ENCODE measurements at places on chromosomes 6 and 20. TPM values are rescaled to one million over a fixed set of nuclear protein-coding genes. Genes with fewer than 3 reads are reported as not detected.

GRCh38 chr6:81939766-81940165, 187.3 kb upstream of the TENT5A start:
- DNase-seq, result no peak

DNA sequence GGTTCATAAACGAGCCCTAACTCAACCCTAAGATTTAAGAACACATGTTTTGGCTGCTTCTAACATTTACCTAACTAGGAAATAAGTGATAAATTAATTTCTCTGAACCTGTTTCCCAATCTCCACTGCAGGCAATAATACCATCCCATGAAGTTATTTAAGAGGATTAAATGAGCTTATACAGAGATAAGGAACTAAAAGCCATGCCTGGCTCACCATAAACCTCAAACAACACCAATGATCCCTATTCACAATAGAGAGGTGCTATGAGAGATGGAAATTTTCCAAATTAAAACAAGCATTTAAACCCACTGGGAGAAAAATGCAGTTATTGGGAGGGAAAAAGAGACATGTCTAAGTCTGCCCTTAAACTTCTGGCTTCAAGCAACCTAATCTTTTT, 33.9 kb upstream of the KLHL31 start:
- no peak for DNase-seq

GRCh38 chr6:150967910-150968309, 102.4 kb downstream of the MTHFD1L start:
- DNase-seq, result no peak

RALY gene
- 131 TPM for polyA plus RNA-seq

SIRPB1 gene
- polyA plus RNA-seq, result 1.2 TPM

DNA sequence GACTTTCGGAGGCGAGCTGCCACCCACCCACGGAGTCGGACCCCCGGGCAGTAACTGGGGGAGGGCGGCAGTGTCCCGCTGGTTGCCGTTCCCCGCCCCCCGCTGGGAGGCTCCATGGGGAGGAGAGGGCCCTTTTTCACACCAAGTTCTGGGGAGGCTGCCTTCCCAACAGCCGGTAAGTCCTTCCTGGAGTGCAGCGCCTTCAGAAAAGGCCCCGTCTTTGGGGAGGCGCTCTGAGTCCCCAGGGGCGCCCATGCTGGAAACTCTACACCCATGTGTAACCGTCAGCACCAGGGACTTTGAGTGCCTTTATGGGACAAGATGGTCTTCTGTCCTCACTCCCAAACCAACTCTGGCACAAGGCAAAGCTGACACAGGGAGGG, 430 bp upstream of the SOX18 start:
- no peak for DNase-seq

C20orf204 gene
- 8.2 TPM for polyA plus RNA-seq

TMEM151B gene
- 0.50 TPM for polyA plus RNA-seq

- DNase-seq, result no peak
Observed at GRCh38 chr20:35942243-35942642, 12.1 kb downstream of the SCAND1 start.

TSHZ2 gene
- 1.4 TPM for polyA plus RNA-seq

- no peak for DNase-seq
Observed at GRCh38 chr6:118810420-118811027, 83.4 kb upstream of the ASF1A start.

- DNase-seq, result no peak
Observed at GRCh38 chr6:30641048-30641447, 5.9 kb upstream of the C6orf136 start.

SIRPA gene
- polyA plus RNA-seq, result 11.9 TPM

- DNase-seq, result no peak
Observed at GRCh38 chr6:1388630-1389368, 577 bp upstream of the FOXF2 start.

DNA sequence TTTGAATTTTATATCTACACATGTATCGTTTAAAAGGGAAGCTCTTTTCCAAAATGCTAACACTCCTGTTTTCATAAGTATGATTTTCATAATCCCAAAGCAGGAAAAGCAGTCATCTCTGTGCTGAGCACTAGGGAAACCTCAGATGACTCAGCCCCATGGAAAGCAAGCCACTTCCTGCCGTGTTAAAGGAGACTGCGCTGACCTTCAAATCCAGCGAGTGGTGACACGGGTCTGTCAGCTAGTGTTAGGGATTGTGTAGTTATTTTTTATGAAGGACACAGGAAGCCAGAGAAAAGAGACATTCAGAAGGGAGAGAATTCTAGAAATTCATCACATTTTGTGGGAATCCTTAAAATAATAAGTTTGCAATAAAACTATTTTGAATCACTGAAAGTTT, 57.0 kb upstream of the CD93 start:
- DNase-seq, result no peak

GINS1 gene
- 1.8 TPM for polyA plus RNA-seq
